ENCODE measurements at places on chromosomes 13 and 19.

DNA sequence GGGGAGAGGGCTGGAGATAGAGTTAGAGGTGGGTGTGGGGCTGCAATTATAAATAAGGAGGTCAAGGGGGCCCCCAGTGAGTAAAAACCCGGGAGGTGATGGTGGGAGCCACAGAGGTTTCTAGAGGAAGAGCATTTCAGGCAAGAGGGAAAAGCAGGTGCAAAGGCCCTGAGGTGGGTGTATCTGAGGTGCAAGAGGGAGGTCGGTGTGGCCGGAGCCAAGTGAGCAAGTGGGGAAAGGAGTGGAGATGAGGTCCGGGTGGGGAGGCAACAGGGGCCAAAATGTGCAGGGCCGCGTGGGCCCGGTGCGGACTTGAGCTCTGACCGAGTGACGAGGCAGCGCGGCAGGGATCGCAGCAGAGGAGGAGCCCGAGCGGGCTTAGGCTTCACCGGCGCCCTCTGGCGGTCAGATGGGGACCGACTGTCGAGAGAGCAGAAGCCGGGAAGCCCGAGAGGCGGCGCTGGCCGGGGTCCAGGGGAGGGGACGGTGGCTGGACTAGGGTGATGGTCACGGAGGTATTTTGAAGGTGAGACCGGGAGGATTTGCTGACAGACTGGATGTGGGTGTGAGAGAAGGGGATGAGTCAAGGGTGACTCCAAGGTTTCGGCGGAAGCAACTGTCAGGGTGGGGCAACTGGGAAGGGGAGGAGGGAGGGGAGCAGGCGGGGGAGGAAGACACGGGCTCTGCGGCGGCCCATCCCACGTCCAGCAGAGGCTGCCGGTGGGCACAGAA lies 17.7 kb upstream of the SPACA4 start:
- peak; percentile 90 for DNase-seq

GRCh38 chr19:49057636-49058234 lies at the start of gene CGB7:
TSS of gene CGB7 (minus strand) at chr19:49057749. CDS start at chr19:49055375, 2,374 bp downstream.
- DNase-seq = peak; percentile 34

- no peak for DNase-seq
Observed at GRCh38 chr13:70812481-70812880, 704.2 kb upstream of the KLHL1 start.

DNA sequence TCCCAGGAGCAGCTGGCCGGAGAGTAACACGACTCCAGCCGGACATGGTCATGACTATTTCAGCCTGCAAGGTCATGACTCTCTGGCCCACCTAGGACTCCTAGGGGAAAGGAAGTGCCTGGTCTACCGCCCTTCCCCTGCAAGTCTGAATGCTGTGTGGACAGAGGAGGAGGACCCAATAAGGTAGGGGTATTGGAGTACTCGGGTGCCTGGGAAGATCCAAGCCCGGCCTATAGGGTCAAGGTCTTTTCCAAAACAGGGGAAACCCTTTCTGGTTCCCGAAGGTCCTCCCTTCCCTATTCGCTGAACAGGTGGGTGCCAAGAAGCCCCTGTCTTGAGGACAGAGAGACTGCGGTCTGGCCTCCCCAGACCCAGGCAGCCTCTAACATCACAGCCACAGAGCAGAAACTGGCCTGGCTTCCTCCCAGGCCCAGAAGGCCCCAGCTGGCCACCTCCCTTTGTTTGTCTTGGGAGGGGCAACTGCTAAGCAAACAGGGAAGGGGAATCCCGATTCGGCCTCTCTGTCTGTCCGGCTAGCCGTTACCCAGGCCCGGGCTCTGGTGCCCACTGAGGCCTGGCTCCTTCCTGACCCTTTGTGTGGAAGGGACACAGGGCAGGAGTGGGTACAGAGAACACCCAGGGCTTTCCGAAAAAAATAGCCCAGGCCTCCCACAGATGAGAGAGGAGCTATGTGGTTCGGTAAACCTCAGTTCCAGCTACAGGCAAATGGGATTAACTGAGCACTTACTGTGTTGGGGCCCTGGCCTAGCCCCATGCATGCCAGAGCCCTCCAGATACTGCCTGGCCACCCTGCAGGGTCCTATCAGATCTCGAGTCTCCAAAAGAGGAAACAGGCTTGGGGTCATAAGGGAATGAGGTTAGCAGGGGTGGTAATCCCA lies 5.2 kb upstream of the GRAMD1A start:
- DNase-seq = no peak

DNA sequence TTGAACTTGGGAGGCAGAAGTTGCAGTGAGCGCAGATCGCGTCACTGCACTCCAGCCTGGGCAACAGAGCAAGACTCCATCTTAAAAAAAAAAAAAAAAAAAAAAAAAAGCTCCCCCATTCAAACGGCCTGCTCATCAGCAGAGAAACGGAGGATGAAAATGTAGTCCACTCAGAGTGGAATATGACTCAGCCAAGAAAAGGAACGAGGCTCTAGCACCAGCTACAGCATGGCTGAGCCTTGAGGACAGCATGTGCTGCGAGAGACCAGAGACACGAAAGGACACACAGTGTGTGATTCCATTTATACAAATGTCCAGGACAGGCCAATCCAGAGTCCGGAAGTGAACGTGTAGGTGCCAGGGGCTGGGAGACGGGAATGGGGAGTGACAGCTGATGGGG lies 18.1 kb upstream of the MIER2 start:
- no peak for DNase-seq

- no peak for DNase-seq
Observed at GRCh38 chr13:43129066-43129465, 105.7 kb downstream of the DNAJC15 start.

GRCh38 chr13:51134763-51135365 lies 23.8 kb upstream of the C13orf42 start:
- DNase-seq = no peak

DNA sequence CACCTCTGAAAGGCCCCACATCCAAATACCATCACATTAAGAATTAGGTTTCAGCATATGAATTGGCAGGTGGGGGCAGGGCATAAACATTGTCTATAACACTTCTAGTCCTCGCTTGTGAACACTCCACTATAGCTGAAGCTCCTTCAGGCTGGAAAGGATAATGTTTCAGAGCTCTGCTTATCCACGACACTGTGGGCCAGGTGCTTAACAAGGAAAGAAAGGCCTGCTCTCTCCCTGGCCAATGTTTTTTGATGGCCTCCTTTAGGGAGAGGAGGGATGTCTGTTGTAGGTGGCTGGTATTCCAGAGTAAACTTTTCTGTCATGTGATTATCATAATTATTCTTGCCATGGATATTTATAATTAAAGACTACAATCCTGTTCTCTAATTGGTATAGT lies 86.4 kb downstream of the CCNA1 start:
- no peak for DNase-seq

- DNase-seq = no peak
Observed at GRCh38 chr13:59404331-59404730, 759.4 kb downstream of the DIAPH3 start.

DNA sequence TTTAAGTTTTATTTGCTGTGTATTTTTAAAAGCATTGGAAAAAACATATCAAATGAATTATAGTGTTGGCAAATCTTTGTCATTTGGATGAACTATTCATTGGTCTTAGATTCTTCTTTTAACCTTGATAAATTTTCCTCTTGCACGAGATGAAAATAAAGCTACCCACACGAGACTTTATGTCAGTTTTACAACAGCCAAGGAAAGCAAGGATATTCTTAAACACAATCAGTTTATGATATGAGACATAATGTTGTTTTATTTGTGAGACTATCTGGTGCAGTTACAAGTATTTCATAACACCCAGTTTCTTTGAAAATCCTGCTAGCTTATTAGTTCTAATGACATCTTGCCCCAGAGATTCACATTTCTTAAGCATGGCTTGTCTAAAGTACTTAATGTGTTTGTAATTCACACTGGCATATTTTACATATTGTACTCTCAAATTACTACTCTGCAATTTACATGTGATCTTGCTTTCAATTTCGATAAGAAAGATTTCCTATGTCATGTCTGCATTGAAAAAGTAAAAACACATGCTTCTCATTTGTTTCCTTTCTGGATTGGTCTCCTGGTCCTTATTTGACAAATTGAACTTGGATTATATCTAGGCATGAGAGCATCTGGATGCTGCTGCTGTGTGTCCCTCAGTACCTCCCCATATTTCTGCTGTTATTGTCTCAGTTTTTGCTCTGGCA lies 955.5 kb upstream of the PCDH9 start:
- DNase-seq = no peak

- no peak for DNase-seq
Observed at GRCh38 chr13:31029102-31029501, 96.6 kb downstream of the TEX26 start.

All from T-helper 17 cell (primary cell).